ENCODE measurements at places on chromosomes 4 and X.

GRCh38 chr4:135418353-135418752 is 1216.8 kb upstream of the PABPC4L start:
- peak; percentile 12 for DNase-seq

DNA sequence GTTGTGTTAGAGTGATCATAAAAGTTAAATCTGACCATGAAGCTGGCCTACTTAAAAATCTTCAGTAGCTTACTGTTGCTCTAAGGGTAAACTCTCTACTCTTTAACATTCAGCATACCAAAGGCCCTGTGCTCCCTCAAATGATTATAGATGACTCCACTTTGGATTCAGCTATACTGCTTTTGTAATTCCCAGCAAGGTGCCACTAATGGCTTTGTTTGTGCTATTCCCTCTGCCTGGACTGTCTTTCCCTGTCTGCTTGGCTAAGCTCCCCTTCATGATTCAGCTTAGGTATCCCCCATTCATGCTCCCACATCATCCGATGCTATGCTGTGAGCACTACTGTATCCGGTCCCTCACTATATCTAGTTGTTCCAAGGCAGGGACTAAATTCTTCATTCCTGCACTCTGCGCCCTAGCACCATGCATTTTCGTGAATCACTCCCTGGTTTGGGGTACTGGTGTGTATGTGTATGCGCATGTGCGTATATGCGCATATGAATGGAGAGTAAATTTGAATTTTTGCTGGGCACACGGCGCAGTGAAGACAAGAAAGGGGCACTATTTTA is 453 bp upstream of the PBDC1 start:
- DNase-seq: no peak

DNA sequence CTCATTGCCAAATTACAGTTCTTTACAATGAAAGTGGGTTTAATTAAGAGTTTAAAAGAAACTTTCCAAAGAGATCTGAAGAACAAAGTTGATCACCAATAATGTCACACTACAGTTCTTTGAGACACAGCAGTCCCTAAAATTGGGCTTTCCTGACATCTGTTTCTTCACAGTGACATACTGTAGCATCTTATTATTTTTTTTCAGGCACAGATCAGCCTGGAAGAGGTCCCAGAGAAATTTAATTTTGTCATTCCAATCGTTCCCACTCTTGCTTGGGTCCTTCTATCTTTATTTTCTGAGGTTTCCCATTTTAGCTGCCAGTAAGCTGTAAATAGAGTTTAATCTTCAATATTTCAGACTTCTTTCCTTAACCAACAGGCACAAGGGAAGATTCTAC is 143.1 kb upstream of the FRMPD4 start:
- DNase-seq: no peak

DNA sequence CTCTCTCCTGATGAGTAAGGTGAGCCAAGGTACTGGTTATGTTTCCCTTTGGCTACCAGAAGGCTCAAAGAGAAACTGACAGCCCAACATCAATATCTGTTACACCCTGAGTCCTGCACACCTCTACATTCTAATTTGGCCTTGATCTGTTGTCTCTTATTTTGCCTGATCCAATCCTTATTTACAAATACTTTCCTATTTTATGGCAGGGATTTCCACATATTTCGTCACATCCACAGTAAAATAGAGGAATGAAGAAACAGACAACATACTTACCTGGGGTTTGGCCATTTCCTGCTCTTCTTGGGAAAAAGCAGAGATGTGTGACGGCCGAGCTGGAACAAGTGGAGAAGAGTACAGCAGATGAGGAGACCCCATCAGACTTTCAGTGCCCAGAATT is 1.5 kb downstream of the ZNF182 start:
- DNase-seq: no peak

DNA sequence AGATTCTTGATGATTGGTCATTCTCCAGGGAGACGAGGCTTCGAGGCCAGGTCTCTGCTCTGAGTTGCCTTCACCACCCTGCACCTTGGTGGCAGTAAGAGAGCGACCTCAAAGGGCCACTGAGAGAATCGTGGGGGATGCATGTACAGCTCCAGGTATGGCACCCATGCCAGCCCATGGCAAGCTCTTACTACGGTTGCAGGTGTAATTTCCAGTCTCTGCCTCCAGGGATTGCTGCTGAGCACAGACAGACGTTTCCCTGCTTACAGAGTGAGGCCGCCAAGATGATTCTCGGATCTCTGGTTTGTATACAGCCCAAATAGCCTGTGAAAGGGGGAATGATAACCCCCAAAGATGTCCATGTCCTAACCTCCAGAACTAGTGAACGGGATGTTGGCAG is 16.3 kb upstream of the DRD5 start:
- DNase-seq: no peak

DNA sequence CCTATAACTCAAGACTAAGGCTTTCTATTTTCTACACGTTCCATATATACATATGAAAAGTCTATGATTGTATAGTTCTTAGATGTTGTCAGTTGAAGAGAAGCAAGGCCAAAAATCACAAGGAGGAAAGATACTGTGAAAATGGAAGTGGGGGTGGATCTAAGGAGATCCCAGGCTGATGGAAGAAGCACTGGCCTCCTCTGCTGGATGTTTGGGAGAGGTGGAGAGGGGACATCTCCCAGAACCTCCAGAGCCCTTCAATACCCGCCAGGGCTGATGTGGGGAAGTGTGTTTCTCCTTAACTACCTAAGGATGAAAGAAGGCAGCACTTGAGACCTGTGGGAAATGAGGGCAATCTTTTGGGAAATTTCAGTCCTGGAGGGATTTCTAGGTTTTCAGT is 67.4 kb downstream of the RASGEF1B start:
- no peak for DNase-seq

GRCh38 chr4:3201718-3202702 is 46.9 kb upstream of the MSANTD1 start:
- peak; percentile 14 for DNase-seq

- no peak for DNase-seq
Observed at GRCh38 chr4:54668014-54668611, 10.4 kb downstream of the KIT start.

DNA sequence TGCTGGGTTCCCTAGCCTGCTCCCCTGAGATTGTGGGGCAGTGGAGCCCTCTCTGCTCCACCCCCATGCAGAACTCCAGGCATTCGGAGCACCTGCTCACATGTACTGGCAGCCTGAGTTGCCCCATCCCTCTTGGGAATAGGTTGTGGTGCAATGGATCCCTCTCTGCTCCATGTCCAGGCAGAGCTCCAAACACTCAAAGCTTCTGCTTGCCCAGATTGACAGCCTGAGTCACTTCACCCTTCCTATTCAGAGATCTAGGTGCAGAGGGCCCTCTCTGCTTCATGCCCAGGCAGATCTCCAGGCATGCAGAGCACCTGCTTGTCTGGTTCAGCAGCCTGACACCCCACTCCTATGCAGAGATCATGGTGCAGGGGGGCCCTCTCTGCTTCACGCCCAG is 18.6 kb upstream of the TEX13B start:
- DNase-seq: no peak

DNA sequence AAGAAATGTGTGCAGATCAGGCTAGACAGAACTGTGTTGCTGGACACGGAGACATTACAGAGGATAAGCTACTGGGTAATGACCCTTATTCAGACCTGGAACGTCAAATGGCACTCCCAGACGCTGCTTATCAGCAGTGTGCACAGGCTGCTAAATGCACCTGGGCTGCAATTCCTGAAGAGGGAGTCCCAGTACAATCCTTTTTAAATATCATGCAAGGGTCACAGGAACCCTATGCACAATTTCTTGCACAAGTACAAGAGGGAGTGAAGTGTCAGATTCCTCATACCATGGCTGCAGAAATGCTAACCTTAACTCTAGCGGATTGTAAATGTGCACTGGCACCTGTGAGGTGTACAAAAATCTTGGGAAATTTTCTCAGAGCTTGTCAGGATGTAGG is 16.9 kb downstream of the SPIN2B start:
- DNase-seq: no peak

- DNase-seq: no peak
Observed at GRCh38 chrX:71056867-71057266, 11.3 kb downstream of the SNX12 start.

DNA sequence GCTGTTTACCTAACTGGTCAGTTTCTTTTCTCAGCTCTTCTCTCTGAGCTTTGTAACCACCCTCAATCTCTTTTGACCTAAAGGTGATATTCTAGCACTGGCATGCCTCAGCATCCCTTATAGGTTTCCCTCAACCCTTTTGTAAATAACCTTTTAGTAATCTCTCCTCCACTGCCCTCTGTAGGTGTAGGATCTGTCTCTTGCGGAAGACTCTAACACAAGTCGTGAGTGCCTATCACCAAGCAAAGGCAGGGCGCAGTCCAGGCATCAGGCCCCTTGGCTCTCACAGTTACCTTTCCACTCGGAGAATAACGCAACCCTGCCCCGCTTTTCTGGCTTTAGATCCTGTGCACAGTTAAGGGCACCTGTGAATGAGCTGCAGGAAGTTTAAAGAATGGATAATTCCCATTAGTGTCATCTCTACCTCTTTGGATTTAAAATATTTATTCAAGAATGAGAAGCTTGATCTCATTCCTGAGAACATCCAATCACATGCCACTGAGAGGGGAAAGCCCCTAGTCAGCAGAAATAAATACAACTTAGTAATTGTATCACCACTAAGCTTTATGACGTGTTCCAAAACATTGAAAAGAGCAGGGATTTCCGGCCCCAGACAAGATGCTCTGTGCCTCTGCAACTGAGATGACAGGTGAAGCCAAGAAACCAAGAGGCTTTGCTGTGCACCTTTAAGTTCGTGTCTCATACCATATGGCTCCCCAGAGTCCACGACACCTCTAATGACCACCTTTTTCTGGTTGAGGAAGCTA is 58.8 kb downstream of the SPINK2 start:
- no peak for DNase-seq

GRCh38 chr4:84412062-84412461 is 87.0 kb downstream of the NKX6-1 start:
- DNase-seq: no peak

DNA sequence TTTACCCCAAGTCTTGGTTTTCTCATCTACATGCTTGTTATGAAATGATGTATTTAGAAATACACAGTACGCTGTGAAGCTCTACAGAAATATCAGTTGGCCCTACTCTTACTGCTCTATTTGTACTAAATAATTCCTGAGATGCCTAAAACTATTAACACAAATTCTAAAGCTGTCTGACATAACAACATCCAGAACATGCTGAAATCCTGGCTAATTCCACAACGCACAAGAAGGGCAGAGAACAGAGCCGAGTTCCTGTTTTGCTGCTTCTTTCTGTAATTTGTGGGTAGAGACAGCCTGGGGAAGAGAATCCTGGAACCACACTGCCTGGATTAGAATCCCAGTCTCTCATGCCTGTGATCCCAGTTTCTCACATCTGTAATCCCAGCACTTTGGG is 59.0 kb downstream of the ZNF827 start:
- DNase-seq: no peak

DNA sequence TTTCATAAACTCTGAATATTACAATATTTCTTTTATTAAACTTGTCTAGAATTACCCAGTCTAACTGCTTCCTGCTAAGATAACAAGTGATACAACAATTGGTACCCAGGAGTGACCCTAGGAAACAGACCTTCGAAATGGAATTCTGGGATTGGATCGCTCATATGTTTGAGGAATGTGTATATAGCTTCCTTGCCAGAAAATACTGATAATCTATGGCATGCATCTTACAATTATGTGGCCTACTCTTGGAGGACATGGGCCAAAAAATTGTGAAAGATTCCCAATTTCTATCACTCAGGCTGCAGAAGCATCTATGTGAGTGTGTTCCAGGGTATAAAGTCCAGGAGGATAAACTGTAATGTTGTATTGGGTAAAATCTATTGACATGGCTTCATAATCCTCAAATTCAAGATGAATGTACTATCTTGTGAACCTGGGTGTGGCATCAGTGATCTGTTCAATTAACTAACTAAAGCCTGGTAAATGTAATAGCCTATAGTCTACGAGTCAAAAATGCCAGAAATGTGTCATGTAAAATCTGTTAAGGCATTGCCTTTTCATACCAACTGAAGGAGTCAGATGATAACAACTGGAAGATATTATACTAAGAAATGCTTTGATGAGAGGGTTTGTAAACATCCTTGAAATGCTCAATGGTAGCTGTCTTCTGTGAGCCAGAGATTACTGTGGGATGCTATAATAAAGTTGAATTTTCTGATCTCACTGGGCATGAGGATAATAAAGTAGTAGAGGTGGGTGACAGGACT is 1499.3 kb downstream of the PCDH7 start:
- no peak for DNase-seq

- DNase-seq: no peak
Observed at GRCh38 chrX:14427614-14428013, 101.7 kb upstream of the GLRA2 start.

- no peak for DNase-seq
Observed at GRCh38 chr4:83917572-83917971, 381.7 kb downstream of the GPAT3 start.

DNA sequence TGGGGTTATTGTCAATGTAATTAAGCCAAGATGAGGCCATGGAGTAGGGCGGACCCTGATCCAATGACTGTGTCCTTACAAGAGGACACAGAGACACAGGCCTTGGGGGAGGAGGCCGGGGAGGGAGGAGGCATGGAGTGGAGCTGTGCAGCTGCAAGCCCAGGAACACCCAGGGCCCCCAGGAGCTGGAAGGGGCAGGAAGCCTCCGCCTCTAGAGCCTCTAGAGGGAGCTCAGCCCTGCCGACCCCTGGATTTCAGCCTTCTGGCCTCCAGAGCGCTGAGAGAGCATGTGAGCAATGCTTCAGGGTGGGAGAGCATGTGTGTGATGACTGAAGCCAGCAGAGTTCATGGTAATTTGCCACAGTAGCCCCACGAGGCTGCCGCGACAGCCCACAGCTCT is 234.6 kb downstream of the AFAP1 start:
- DNase-seq: no peak

- no peak for DNase-seq
Observed at GRCh38 chr4:140645614-140646412, 77.1 kb upstream of the UCP1 start.

DNA sequence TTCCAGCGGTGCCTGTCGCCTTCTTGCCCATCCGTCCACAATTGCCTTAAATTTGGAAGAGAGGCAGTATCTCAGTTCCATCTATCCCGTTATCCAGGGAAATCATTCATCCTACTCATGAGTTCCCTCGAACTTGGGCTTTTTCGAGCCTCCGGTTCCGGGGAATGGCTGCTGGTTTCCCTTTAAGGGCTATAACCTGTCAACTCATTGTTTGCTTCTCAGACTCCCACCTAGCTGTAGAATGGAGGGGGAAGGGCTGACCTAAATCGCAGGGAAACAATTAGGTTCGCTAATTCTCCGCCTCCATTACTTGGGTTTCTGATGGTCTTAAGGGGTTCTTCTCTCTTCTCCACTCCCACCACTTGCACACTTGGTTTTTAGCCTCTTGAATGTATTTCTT is 1.2 kb downstream of the UCHL1 start:
- no peak for DNase-seq

DNA sequence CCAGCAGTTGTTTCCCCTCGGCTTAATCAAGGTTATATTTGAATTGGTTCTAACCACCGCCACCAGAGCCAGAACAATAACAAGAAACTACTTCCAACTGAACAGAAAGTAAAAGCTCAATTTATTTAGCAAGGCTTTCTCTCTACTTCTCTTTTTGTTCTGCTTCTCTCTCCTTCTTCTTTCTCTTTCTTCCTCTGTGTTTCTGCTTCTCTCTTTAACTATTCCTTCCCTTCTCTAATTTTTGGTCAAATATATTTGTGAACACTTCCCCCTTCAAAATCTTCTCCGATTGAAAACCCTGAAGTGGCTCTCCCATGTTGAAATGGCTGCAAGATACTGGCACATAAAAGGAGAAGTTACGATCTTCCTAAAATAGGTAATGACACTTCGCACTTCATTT is 1195.9 kb upstream of the PRKX start:
- DNase-seq: no peak

GRCh38 chr4:155179216-155179615 is 29.2 kb upstream of the NPY2R start:
- no peak for DNase-seq

- no peak for DNase-seq
Observed at GRCh38 chrX:68304602-68305001, 128.7 kb downstream of the OPHN1 start.

Data from EL (cell line).